ENCODE measurements at places on chromosomes 11 and 22.

GRCh38 chr11:70573701-70574151, 175.4 kb downstream of the CTTN start:
- DNase-seq = no peak

DNA sequence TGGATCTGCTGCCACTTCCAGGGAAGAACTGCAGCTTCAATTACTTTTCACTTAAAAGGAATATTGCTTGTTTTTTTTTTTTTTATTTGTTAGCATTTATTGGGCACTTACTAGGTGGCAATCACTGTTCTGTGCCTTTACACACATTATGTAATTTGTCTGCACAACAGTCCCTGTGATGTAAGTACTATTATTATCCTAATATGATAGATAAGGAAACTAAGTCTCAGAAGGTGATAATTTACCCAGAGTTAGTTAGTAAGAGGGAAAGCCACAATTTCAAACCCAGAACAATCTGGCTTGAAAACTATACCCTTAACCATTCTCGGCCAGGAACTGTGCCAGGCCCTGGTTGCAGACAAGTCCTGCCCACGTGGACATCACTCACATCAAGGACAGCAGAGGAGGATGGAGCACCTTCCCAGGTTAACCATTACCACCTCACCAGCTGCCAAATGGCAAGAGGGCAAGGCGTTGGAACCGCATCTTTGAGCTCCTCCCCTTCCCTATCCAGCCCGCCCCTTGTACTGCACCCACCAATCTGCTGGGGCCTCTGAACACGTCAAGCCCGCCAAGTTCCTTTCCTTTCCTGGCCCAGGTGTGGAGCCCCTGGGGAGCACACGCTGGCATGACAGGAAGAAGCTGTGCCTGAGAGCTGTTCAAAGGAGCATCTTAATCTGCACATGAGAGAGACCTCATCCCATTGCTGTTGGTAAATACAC, 78.4 kb downstream of the NAV2 start:
- no peak for DNase-seq

DNA sequence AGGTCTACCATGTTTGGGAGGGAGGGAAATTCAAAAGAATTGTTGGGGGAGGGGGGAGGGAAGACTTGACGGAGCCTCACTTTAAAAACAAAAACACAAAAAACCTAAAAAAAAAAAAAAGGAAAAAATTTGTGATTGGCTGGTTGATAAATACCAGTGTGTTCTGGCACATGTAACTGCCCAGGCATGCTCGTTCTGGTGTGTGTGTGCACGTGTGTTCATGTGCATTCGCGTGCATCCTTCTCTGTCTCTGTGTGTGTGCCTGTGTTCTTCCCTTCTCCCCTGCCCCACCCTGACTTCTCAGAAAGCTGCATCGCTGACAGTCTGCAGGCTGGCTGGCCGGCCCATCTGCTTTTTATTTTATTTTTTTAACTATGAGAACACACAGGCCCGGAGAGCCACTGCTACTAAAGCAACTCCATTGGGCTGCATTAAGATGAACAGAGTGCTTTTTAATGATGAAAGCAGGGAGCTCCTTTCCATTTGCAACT, 22.6 kb upstream of the ADSL start:
- DNase-seq = no peak

GRCh38 chr22:44200855-44201550, 20.3 kb downstream of the PARVG start:
- DNase-seq = no peak

DNA sequence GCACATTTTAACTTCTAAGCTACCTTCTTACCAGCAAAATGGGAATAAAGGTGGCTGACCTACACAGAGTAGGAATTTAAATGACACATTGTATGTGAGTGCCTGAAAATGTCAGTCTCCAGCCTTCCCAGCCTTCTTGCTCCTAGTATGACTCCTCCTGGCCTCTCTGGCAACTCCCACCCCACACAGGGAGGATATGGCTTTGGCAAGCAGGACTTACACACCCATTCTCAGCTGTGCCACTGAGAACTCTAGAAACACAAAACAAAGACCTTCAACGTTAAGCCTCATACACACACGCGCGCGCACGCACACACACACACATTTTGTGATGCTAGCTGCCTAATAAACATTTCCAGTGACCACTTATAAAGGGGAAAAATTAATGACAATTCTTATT, 65.8 kb downstream of the PACSIN2 start:
- DNase-seq = no peak

DNA sequence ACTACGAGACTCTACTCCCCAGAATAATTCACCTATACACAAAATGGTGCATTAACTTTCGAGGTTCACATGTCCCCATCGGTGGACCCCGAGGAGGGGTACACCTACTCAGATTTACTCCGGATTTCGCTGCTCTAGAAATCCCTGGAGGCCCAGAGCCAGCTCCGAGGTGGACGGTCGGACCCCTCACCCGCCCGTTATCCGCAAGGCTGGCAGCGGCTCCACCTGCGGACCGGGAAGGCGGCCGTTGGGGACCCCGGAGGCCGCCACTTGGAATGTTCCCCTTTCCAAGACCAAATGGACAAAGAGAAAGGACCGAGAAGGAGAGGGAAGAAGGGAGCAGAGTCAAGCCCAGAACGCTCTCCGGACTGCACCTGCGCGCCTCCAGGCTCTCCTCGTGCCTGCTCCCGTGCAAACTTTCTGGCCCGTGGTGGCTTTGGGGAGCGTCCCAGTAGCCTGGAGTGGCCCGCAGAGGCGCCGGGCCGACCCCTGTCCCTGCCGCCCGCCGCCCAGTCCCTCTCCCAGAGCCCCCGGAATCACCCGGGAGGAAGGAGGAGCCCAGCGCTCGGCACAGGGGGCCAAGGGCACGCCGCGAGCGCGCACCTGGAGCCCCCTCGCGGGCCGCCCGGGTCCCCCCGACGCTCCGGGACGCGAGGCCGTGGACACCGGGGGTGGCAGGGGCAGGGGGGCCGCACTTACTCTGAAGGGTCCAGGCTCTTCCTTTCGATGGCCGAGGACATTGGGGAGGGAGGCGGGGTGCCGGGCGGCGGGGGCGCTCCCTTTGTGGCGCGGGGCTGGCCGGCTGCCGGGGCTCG, 23.0 kb downstream of the LMO2 start:
- peak; percentile 66 for DNase-seq

DNA sequence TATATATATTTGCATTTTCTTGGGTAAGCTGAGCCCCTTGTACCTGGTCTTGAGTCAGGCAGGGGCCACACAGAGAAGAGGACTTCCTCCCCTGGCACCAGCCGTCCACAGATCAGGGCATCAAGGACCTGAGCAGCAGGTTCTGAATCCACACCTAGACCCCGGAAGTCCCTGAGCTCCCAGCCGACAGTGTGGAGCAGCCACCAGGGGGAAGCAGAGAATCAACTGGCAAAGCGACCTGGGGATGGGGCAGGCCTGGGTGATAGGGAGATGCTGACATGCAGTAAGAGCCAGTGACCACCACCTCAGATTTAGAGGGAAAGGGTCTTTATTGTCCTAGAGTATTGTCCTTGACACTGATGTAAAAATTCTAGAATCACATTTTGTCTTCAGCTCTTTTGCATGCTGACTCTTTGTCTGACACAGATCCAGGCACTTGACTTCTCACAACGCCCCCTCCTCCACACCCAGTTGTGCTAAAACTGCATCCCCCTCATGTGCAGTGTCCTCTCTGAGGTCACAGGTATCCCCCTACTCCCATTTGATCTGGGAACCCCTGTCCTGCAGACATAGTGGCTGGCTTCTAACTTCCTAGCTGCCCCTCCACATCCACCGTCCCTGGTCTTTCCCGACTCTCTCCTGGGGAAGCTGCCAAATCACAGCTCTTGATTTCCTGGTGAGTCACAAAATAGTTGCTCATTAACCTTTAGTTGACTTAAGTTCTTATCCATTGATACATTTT, 109.3 kb downstream of the GGTLC2 start:
- DNase-seq = no peak

DNA sequence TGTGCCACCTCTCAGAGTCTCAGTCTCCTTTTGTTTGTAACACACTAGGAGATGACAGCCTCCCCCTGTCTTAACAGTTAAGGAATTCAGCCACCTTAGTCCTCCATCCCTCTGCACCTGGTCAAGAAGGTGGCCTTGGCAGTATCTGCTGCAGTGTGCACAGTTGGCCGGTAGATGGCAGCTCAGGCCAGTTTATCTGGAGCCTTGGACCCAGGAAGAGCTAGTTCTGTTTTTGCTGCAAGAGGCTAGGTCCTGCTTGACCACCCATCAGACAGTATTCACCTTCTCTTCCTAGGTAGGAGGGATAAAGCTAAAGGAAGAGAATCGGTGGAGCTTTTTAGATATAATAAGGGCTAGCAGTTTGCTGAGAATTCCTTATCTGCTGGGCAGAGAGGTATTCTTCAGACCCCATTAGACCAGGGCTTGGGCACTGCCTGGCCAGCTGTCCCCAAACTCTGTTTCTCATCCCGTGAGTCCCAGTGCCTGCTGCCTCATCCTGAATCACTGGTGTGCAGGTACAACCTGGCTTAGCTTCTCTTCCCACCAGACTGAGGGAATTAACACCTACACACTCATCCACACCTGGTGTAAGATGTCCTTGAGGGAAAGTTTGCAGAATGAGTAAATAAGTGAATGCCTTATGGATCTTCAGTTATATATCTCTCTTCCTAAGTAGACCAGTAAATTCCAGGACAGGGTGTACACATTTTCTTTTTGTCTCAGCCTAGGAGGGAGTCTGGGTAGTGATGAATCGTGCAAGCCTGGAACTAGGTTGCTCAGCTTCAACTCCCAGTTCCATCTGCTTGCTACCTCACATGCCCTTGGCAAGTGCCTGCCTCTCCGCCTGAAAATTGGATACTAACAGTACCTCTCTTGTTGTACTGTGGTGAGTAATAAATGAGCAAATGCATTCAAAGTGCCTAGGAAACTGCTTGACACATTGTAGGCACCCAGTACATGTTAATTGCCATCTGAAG, 70.8 kb upstream of the NARS2 start:
- peak; percentile 53 for DNase-seq

All from NCI-H526 treated with DMSO at 0.1 percent for 48 hours (cell line).